Stimulated activated CD8-positive, alpha-beta memory T cell treated with anti-CD3 and anti-CD28 coated beads, Interleukin-2, amount 100 ng/mL, for 1 hour (primary cell): ENCODE measurements at places on chromosomes 5 and 9.

- DNase-seq = no peak
These were observed 158.1 kb upstream of the TARS1 start for GRCh38 chr5:33282696-33283095.

- DNase-seq = no peak
These were observed 24.8 kb downstream of the PTPN3 start for GRCh38 chr9:109473329-109473728.

GRCh38 chr5:63255594-63255993 lies 677.0 kb downstream of the LRRC70 start:
- DNase-seq = no peak

GRCh38 chr9:117546894-117547678 lies 132.2 kb upstream of the ASTN2 start:
- DNase-seq = no peak

DNA sequence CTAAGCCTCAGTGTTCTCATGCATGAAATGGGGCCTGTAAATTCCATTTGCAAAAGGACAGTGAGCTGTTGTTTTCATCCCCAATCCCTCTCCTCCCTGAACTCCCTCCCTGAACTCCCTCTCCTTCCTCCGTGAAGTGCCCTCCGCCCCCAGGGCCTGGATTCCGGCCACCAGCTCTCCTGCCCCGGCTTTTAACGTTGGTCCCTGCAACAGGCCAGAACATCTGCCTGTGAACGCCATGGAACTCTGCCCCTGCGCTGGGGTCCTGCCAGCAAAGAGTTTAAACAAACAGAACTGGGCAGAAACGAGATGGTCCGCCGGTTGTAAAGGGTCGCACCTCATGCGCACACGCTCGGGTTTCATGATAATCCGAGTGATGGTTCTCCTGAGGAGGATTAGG lies 62.4 kb downstream of the SMIM23 start:
- no peak for DNase-seq

GRCh38 chr9:633461-633860 lies 208.0 kb upstream of the DMRT1 start:
- DNase-seq = no peak

- DNase-seq = no peak
These were observed 503.7 kb downstream of the ANXA1 start for GRCh38 chr9:73655363-73655762.

GRCh38 chr5:172833686-172834414 lies at the start of gene ERGIC1:
TSS of gene ERGIC1 (plus strand) at chr5:172834251. CDS start at chr5:172834414, 163 bp downstream.
- peak; percentile 51 for DNase-seq

DNA sequence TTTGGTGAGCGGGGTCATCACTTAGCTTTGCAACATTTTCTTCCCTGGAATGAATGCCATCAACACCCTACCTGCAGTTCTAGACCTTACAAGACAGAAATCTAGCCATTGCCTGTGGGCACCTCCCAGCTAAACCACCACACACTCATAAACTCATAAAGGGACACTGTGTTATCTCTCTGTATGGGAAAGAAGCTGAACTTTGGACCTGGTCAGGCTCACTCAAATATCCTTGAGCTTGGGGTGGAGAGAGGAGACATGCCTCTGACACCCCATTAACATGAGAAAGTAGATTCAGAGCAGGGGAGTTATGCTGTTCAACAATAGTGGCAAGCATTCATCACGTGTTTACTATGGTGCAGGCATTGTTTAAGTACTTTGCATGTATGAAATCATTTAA lies 205.6 kb downstream of the ZNF462 start:
- DNase-seq = no peak

DNA sequence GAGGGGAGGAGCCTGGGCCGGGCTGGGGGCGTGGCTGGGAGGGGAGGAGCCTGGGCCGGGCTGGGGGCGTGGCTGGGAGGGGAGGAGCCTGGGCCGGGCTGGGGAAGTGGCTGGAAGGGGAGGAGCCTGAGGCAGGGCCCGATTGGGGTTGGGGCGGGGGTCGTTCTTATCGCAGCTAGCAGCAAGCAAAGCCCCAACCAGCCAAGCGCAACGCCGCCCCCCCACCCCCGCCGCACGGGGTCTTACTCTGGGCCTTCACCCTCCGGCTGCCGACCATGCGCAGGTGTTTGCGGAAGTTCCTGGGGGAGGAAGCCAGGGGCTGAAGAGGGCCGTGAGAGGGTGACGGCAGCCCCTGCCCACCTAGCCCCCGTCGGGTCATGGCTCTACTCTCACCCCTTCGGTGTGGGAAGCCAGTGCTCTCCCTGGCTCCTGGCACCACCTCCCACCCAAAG lies 5.0 kb downstream of the NSMF start:
- no peak for DNase-seq

DNA sequence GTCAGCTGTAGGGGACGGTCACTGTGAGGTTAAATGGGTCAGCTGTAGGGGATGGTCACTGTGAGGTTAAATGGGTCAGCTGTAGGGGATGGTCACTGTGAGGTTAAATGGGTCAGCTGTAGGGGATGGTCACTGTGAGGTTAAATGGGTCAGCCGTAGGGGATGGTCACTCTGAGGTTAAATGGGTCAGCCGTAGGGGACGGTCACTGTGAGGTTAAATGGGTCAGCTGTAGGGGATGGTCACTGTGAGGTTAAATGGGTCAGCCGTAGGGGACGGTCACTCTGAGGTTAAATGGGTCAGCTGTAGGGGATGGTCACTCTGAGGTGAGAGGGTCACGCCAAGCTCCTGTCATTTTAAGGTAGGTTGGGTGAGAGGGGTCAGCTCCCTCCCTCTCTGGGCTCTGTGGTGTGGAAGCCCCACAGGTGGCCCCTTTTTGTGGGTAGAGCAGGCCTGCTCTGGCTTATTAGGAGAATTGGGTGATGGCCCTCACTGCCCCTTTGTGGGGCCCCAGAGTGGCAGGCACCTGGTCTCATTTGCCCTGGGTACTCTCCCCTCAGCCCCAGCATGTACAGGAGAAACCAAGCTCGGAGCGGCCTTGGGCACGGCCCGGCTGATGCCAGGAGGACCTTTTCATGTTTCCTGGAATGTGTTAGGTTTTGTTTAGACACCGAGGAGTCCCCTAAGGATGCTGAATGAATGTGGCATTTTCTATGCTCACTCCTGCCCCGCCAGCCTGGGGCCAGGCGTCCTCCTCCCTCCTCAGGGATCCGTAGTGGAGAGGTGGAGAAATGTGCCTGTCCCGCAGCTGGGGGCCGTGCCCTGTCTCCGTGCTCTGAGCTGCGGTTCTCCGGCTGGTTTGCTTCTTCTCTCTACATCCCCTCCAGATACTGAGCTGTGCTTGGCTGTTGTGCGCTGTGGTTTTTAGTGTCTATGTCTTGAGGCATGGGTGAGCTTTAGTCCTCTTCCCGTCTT lies 31.4 kb downstream of the AHRR start:
- DNase-seq = no peak

DNA sequence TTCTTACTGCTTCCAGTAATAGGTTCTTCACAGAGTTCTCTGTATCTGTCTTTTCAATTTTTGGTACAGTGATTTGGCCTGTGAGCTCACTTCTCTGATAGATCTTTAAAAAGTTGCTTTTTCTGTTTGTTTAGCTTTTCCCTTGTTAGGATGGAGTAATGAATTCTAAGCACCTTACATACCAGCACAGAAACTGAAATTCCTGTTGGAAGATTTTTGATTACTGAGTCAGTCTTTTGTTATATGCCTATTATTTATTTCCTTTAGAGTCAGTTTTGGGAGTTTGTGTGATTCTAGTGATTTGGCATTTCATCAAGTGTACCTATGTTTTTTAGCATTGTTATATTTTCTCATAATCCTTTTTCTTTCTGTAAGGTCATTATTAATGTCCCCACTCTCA lies 37.6 kb upstream of the IPPK start:
- DNase-seq = no peak

GRCh38 chr9:133163504-133164172 lies at the start of gene GBGT1:
TSS of gene GBGT1 (minus strand) at chr9:133163914. CDS start at chr9:133162412, 1,502 bp downstream.
- DNase-seq = no peak

GRCh38 chr9:84701801-84702200 lies 32.3 kb downstream of the NTRK2 start:
- DNase-seq = no peak

GRCh38 chr9:112188884-112189283 lies 13.8 kb upstream of the SUSD1 start:
- DNase-seq = no peak

DNA sequence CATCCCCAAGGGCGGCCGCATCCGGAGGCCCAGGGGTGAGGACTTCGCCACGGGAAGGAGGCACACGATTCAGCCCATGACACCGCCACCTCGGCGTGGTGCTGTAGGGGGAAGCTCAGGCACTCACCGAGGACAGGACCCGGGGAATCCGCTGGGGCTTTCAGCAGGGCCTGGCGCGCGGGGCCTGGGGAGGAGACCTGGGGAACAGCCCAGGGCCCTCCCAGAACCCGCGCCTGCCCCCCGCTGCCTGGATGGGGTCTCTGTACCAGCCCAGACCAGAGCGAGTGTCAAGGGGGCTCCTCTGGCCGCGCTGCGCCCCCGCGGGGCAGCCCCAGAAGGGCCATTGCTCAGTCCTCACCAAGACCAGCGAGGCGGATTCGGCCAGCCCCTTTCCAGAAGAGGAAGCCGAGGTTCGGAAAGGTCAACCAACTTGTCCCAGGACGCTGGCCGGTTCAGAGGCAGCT lies 12.8 kb downstream of the COL23A1 start:
- no peak for DNase-seq

DNA sequence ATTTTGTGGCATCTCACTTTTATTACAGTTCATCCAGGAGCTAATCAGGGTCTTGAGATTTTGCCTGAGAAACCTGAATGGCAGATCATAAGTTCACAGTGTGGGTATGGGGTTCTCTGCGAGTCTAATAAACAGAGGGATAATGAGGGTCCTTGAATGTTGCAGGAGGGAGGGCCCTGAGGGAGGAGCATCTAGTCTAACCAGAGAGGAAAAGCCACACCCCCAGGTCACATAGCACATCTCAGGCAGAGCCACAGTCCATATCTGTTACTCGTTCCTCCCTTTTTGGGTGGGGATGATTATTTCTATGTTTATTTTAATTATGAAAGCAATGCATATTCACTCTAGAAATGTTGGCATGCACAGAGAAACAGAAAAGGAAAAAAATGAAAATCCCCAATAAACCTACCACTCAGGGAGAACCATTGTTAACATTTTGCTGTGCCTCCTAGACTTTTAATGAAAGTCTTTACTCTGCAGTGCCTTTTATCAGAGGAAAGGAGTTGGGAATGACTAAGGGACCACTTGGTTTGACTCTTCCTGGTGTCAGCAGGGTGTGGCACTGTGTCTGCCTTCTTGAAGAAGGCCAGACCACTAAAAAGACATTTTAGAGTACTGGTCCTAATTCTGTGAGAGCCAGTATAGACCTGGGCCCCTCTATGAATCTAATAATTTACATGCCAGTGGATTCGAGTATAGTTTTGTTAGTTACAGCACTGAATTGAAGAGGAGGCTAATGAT lies 2.8 kb downstream of the GALNT12 start:
- DNase-seq = no peak

DNA sequence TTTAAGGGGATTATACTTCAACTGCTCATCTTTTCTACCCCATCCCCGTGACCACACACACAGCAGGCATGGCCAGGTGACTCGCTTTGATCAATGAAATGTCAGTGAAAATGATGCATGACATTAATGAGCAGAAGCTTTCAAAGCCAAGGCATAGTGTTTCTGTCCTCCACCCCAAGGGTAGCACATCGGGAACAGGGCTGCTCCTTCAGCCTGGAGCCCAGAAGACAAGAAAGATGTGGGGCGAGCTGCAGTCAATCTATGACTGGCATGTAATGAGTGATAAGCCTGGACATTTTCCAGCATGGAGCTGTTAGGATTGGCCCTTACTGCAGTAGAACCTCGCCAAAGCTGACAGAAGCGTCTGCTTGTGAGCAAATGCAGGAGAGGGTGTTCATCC lies 122.6 kb upstream of the IRX2 start:
- DNase-seq = no peak
